Pons (tissue), 1 donor: ENCODE measurements at places on chromosomes 2 and 18.

DNA sequence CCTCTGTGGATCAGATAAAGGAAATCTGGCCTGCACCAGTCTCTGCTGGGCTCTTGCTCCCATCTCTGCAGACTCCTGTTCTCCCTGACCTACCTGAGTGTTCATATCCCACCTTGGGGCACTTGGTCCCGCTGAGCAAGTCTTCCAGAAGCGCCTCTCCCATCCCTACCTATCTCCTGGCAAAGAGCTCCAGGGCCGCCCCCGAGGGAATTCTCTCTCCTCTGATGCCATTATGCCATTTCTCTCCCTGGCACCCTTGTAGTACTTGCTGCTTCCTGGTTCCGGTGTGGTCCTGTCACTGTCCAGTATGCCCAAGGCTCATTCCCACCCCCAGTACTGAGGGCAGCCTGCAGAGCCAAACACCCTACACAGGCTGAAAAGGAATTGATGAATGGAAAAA lies 99.8 kb downstream of the KLHL29 start:
- DNase-seq, result no peak

- peak; percentile 7 for DNase-seq
These were observed 3.4 kb downstream of the FZD7 start for GRCh38 chr2:202037086-202037485.

DNA sequence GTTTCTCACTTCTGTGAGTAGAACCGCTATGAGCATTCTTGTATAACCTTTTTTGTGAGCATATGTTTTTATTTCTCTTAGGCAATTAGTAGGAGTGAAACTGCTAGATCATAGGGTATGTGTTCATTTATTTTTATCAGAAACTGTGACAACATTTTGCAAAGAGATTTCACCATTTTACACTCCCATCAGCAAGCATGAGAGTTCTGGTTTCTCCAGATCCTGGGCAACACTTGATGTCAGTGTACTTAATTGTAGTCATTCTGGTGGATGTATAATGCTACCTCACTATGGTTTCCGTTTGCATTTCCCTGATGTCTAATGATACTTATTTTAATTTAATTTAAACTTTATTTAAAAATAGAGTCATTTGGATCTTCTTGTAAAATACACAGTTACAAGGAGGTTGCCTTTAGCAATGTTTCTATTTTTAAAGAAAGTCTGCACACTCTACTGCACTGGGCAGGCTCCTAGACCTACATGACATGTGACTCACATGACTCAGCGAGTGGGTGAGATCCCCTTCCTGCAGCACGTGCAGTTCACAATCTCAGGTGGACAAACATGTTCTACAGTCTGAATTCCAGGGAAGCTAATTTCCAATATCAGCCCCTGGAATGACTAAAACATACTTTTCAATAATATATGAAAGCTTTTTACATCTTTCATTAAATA lies 127.0 kb upstream of the BCL2L11 start:
- no peak for DNase-seq

GRCh38 chr2:50853441-50853840 lies 178.5 kb downstream of the NRXN1 start:
- no peak for DNase-seq

DNA sequence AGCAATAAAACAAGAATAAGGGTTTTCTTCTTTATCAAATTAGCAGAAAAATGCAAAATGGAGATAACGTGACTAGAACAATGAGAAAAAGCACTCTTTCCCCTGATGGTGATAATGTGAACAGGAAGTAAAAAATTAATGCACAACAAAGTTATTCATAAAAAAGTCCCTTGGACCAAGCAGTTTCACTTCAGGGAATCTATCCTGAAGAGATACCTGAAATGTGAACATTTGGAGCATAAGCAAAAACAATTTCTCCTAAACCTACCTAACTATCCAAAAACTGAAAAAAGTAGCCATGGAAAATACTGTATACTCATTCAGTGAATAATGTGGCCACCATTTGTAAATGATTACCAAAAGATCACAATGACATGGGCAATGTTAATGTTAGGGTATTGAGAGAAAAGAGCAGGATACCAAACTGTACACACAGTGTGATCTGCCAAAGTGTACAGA lies 48.7 kb downstream of the TRIP12 start:
- DNase-seq, result no peak

GRCh38 chr2:238420442-238420841 lies 6.3 kb upstream of the ASB1 start:
- DNase-seq, result no peak

GRCh38 chr2:200788121-200788718 lies 23.5 kb upstream of the BZW1 start:
- no peak for DNase-seq

DNA sequence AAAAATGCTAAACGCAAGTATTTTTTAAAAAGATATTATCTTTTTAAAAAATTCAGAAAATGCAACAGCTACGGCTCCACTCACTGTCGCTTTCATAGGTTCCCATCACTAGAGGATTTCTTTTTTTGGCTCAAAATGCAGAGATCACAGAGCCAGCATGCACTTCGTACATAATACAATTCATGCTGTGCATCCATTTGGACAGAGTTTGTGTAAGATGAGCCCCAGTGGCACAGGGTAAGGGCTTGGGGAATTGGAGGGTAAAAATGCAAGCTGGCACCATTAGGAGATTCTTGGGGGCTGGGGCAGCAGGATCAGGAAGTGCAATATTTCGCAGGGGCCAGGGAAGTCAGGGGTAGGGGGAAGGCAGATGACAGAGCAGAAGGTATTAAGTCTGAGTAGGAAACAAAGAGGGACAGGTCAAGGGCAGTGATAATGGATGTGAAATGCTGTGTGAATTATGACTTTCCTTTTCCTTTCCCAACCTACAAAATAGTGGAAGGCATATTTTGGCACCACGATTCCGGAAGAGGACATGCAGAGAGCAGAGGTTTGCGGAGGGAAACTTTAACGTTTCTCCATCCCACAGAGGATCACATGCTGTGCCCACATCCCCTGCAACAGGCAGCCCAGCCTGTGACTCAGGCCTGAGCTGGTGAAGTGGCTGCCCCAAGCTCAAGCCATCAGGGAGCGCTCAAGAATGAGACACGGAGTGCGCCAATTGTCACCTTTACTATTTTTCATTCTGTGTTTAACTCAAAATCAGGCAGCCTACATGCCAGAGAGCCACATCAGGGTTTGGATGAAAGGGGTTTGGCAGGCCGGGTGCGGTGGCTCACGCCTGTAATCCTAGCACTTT lies 4.7 kb downstream of the CAPG start:
- peak; percentile 74 for DNase-seq

DNA sequence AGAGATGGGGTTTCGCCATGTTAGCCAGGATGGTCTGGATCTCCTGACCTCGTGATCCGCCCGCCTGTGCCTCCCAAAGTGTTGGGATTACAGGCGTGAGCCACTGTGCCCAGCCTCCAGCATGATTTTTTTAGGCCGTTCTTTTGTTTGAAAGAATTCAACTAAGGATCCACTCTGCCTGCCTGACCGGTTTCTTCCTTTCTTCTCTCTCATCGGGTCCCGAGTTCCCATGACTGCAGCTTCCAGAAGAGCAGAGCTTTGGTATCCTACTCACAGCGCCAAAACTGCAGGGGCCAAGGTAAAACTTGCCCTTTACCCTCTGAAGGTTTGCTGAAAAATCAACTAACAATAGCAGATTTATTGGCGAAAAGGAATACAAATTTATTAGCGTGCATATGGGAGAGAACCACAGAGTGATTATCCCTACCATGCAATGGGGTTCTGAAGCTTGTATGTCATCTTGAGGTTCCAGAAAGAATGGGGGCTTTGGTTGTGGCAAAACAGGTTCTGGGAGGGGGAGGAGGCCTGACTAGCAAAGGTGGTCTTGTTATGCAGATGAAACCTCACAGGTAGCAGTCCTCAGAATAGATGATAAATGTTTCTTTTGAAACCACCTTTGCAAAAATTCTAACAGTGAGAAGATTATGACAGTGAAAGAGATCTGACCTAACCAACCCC lies 87.0 kb upstream of the MSH6 start:
- DNase-seq, result no peak

DNA sequence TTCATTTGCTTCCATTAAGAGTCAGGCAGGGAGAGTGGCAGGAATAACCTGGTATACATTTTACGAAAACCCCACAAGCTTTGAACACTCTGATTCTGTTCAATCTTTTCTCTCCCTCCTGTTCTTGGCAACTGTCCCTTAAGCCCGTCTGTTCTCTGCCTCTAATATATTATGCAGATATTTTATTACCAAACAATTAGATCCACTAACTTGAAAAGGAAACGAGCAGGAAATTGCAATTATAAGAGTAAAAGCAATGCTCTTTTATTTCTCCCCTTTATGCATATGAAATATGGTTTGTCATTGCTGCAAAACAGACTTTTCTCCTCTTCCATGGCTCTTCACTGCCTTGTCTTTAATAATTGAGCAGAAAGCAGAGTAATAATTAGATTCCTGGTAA lies 149.1 kb upstream of the CELF4 start:
- no peak for DNase-seq

GRCh38 chr18:57953883-57954282 lies 90.1 kb upstream of the NEDD4L start:
- DNase-seq, result no peak

- no peak for DNase-seq
These were observed 112.4 kb downstream of the DNER start for GRCh38 chr2:229601936-229602335.

DNA sequence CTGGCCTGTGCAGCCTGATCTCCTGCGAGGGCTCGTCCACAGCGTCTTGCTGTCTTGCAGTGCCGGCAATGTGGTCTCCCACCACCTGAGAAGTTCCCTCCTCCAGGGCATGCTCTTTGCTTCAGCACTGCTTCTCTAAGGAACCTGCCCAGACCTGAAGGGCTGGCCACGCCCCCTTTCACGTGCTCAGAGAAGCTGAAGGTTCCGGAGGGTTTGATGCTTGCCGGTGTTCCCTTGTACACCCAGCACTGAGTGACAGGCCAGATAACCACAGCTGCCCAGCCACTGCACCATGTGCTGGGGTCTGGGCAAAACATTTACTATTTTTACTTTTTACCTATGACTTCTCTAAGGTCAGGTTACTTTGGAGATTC lies 1.7 kb upstream of the POLR2D start:
- no peak for DNase-seq

- DNase-seq, result no peak
These were observed 1.4 kb downstream of the TRIB2 start for GRCh38 chr2:12718015-12718671.

GRCh38 chr18:33583901-33584300 lies 5.9 kb downstream of the ASXL3 start:
- no peak for DNase-seq

- DNase-seq, result peak; percentile 98
These were observed 5.7 kb upstream of the WIPF1 start for GRCh38 chr2:174603280-174603679.

- peak; percentile 66 for DNase-seq
These were observed 1.9 kb upstream of the SH3BP4 start for GRCh38 chr2:234949762-234950434.

DNA sequence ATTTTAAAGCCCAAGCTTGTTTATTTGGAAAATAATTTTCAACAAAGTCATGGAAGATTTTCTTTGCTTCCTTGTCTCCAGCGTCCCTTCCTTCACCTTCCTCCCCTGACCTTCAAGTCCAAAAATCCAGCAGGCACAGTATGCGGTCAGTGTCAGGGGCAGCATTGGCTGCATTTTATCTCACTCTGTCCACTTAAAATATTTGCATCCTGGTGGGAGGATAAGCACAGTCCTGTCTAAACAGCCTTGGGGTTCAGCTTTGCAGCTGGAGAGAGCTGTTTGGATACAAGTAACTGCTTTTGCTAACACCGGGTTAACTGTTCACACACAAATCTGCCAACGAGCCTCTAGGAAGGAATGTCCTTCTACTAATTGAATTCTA lies 318.1 kb downstream of the PDE11A start:
- no peak for DNase-seq

GRCh38 chr2:166128156-166128505 lies 311 bp upstream of the SCN1A start:
- DNase-seq, result no peak

- DNase-seq, result no peak
These were observed 215.4 kb downstream of the ZBTB7C start for GRCh38 chr18:48193521-48194492.

- no peak for DNase-seq
These were observed 100.5 kb downstream of the SCG2 start for GRCh38 chr2:223501641-223502040.

- DNase-seq, result no peak
These were observed 159.1 kb downstream of the MEIS1 start for GRCh38 chr2:66594001-66594400.

GRCh38 chr2:43307046-43307445 lies 80.6 kb upstream of the ZFP36L2 start:
- no peak for DNase-seq

DNA sequence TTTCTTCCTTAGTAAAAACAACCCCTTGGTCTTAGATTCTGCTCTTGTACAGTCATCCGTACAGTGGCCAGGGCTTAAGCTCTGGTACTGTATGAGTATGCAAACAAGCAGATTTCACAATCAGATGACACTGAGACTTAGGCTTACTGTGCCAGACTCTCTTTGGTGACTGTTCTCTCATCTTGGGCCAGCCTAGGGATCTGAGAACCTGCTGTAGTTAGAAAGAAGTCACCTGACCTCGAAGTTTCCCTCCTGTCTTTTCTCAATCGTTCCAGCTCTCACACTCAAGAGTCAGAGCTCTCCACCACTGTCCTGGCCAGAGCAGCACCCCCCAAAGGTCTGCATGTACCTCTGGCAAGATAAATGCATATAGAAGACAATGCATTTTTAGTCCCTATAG lies 63.2 kb downstream of the ZEB2 start:
- DNase-seq, result peak; percentile 87

DNA sequence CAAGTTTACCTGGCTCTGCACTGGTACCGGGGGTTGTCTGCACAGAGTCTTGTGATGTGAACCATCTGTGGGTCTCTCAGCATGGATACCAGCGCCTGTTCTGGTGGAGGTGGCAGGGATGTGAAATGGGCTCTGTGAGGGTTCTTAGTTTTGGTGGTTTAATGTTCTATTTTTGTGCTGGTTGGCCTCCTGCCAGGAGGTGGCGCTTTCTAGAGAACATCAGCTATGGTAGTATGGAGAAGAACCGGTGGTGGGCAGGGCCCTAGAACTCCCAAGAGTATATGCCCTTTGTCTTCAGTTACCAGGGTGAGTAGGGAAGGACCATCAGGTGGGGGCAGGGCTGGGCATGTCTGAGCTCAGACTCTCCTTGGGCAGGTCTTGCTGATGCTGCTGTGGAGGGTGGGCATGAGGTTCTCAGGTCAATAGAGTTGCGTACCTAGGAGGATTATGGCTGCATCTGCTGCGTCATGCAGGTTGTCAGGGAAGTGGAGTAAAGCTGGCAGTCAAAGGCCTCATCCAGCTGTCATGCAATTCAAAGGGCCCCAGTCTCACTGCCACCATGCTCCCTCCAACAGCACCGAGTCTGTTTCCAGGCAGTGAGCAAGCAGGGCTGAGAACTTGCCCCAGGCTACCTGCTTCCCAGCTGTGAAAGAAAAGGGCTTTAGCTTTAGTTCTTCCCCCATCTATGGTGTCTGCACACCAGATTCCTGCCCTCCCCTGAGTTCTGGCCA lies 278.0 kb downstream of the METTL4 start:
- DNase-seq, result no peak
